T-helper 22 cell (primary cell): ENCODE measurements at places on chromosomes 3 and 15.
A peak's percentile ranks its signal among the peaks of the same experiment; 100 is the strongest.

DNA sequence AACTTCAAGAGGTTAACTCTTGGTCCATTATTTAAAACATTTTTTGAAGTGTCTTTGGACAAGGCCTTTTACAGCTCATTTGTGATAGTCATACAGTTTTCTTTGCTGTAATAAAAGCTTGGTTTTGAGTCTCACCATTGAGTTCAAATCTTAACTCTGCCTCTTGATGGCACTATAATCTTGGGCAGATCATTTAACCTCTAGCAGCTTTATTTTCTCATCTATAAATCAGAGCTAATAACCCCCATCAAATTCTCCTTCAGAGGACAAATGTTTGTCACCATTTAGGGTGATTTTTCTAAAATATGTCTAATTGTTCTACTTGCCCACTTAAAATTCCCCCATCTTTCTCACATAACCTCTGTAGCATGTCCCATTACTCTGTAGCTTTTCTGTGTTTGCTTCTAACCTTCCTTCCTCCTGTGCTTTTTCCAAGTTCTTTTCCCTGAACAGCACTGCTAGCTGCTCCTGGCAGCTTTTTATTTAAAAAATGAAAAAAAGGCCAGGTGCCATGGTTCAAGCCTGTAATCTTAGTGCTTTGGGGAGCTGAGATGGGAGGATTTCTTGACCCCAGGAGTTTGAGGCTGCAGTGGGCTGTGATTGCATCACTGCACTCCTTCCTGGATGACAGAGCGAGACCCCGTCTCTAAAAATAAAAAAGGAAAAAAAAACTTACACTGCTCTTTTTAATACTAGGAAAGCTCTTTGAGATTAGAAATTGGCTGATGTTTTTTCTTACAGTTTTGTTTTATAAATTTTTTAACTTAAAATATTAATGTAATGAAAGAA lies 28.5 kb downstream of the UBE2E1 start:
- DNase-seq, result no peak

DNA sequence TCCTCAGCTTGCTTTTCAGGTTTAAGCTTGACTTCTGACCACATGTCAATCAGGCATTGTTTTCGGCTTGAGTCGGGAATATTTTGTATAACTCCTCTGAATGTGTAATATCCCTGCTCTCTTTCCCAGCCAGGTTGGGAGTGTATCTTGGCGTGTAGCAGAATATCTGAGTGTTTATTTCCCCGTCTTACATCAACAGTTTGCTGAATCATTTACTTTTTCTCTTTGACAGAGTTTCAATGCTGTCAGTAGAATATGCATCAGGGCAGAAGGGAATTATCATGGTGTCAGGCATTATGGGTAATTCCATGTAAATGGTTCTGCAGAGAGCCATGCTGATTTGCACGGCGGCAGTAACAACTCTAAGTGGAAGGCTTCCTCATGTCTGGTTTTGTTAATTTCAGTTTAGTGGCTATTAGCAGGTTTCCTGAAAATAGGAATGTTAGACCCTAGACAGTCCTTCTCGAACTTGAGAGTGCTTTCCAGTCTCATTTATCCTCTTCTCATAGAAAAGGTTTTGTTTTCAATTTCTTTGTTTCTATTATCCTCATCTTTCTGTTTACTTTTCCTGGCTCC lies 566.3 kb downstream of the AGBL1 start:
- DNase-seq, result no peak

DNA sequence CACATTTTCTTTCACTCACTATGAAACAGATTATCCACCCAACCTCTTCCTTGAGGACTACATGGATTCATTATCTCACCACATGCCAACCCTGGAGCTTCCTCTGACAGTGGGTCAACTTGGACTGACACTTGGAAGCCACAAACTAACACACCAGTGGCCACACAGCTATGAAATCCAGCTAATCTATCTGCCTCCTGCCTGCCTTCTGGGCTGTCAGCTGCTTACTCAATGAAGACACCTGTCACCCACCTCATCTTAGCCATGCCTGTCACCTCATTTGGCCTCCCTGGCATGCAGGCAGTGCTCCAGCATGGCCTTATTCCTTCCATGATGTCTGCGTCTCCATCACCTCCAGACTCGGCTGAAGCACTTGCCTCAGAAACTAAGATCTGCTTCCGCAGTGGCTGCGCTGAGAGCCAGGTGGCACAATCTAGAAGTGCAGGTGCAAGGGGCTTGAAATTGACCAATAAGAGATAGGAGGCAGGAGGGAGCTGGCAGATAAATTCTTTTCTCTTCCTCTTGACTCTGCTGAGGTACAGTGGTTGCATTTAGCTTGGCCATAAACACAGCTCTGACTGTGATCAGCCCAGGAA lies 105.2 kb upstream of the RNF7 start:
- no peak for DNase-seq

- DNase-seq, result no peak
Measured at GRCh38 chr3:135148398-135149020, 353.4 kb downstream of the EPHB1 start.

- no peak for DNase-seq
Measured at GRCh38 chr3:130963444-130963843, 63.2 kb downstream of the ASTE1 start.

GRCh38 chr15:38972831-38973230 lies 408.2 kb upstream of the RASGRP1 start:
- no peak for DNase-seq

GRCh38 chr3:138082085-138082991 lies 33.1 kb downstream of the DZIP1L start:
- no peak for DNase-seq

- no peak for DNase-seq
Measured at GRCh38 chr3:37086918-37087317, 87.5 kb downstream of the LRRFIP2 start.

DNA sequence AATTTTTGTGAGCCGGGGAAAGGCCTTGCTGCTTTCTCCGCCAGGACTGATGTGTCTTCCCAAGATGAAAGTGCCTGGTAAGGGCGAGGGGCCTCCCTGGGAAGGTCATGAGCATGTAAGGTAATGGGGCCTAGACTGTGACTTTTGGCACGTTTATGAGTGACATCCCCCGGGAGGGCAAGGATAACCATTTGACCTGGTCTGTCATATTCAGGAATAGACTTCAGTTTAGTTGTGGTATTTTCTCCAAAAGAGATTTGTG lies 631 bp upstream of the CNBP start:
- peak; percentile 4 for DNase-seq

DNA sequence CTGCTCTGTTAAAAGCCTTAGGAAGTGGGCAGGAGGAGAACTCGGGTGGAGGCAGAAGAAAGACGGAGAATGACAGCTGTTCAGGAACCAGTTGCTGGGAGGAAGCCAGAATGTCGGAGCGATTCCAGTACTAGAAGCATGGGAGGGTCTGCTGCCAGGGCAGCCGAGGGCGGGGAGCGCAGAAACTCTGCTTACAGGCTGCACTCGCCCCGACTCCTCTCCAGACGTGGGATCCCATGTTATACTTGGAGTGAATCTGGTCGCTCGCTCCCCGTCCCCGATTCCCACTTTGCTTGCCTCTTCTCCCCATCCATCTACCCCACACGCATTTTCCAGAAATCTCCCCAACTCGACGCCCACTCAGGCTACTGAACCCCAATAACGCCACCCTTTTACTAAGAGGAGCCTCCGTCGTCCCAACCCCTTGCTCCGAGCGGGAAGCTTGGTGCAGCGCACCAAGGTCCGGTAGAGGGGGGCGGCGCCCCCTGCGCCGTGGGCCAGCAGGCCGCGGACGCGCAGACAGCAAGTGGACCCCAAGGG lies 665 bp downstream of the GATM start:
- no peak for DNase-seq

DNA sequence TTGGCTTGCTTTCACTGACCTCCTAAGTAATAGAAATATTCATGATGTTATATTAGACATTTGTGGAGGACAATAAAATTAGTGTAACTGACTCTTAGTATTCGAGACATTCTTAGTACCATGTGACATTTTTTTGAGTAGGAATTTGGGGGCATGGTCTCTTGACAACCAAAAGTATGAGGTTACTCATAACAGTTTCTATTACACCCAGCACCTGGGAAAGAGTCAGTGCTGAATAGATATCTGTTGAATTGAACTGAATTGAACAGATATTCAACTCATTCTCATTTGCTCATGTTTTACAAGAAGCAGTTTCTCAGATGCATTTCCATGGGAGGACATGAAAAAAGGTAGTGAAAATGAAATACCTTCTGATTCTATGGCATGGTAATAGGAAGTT lies 84.4 kb downstream of the CMSS1 start:
- DNase-seq, result no peak

DNA sequence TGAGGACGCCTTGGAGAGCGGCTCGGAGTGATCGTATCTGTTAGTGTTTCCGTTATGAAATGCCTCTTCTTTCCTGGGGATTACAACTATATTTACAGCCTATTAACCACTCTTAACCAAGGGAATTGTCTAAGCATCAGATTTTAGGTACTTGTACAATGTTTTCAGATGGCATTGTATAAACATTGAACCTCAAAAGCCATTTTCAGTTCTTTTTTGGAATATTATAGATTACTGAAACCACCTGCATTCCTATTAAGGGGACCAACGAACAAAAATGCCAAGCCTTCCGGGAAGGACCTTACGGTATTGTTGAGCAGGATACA lies 1.1 kb downstream of the NEO1 start:
- DNase-seq, result no peak

DNA sequence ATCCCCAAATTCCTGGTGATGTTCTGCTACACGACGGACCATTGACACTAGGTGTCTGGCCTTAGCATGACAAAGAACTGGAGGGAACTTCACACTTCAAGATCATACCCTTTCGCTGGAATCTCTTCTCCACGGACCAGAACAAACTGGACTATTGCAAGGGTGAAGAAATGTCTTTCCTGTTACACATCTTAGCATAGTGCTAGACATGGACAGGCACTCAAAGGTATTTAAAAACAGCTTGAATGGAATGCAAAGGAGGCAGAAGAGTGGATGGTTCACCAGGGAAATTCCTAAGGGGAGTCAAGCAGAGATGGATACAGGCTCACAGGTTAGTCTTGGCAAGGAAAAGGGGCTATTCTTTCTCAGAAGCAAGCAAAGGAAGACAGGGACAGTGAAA lies 33.5 kb upstream of the PDZRN3 start:
- no peak for DNase-seq

GRCh38 chr15:93144463-93145236 lies 55.6 kb upstream of the RGMA start:
- no peak for DNase-seq

- DNase-seq, result no peak
Measured at GRCh38 chr3:35864871-35865270, 225.5 kb downstream of the ARPP21 start.

- DNase-seq, result no peak
Measured at GRCh38 chr3:65678516-65678915, 360.2 kb downstream of the MAGI1 start.

- DNase-seq, result peak; percentile 39
Measured at GRCh38 chr3:141401573-141402475, 33.5 kb downstream of the ZBTB38 start.

- DNase-seq, result no peak
Measured at GRCh38 chr15:58484791-58485600, 53.2 kb downstream of the LIPC start.

- DNase-seq, result peak; percentile 58
Measured at GRCh38 chr3:136751316-136752171, 634 bp downstream of the STAG1 start.

DNA sequence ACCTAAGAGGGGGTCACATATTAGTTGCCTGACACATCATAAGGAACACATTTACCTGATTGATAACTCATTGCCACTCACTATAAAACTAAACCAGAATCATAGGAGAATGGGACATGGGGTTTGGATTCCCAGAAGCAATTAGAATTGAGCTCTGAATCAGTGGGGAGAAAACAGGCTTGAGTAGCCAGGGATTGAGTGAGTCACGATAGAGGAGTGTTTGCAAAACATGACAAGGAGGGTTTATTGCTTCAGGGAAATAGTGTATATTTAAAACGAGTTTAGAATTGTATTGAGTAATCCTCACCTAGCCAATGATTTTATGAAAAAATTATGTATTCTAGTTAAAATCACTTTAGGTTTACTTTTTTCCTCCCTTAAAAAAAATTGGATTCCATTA lies 101.1 kb upstream of the THRB start:
- no peak for DNase-seq

- DNase-seq, result no peak
Measured at GRCh38 chr3:10837849-10838248, 21.8 kb downstream of the SLC6A11 start.

DNA sequence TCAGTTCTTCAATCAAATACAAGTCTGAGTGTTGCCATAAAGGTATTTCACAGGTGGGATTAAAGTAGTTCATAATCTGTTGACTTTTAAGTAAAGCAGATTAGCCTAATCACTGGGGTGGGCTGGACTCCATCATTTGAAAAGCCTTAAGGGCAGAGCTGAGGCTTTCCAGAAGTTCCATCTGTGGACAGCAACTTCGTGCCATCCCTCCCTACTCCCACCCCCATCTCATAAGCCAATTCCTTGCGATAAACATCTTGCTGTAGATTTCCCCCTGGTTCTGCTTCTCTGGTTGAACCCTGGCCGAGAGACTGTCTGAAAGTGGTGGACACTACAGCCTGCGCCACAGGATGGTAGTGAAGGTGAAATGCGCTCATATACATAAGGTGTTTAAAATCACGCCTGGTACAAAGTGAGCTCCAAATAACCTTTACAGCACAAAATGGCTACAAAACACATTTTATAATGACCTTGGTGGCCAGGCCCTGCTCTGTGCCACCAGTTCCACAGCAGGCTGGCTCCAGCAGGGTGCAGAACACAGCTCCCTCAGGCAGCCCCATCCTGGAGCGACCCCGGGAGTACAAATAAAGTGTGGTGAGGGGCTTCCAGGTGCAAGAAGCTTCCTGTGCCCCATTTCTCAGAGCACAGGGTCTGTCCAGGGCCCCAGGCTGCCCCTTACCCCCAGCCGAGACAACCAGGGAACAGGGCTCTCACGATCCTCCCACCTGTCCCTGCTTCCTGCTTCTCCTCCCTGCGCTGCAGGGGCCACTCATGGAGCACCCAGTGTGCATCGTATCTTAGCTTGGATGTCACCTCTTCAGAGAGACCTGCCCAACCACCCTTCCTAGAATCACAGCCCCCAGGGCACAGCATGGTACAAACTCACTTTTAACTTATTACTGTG lies 25.8 kb upstream of the GATA2 start:
- DNase-seq, result no peak

- no peak for DNase-seq
Measured at GRCh38 chr3:67526246-67526645, 128.2 kb downstream of the SUCLG2 start.

GRCh38 chr3:135965506-135966270 lies at the start of gene PPP2R3A:
PPP2R3A (plus strand) TSS chr3:135965728; CDS start chr3:136001499, 35,771 bp downstream.
- peak; percentile 35 for DNase-seq

GRCh38 chr3:65671004-65671403 lies 367.7 kb downstream of the MAGI1 start:
- no peak for DNase-seq

- no peak for DNase-seq
Measured at GRCh38 chr3:108391917-108392593, 95.7 kb downstream of the HHLA2 start.

DNA sequence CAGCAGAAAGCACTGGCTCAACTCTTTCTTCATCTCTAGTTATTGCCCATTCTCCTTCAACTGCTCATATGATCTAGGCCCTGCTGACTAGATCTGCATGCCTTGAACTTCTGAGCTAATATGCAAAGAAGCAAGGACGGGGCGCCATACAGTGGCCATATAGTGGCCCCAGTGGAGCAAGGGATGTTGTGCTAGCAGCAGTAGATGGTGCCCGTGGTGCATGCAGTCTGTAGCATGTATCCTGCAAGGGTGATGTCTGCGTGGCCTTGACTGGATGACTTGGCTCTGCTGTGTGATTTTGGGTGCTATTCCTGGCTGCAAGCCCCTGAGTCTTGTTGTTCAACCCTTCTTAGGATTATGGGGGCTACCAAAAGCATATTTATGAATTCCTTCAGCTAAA lies 12.2 kb upstream of the NMD3 start:
- DNase-seq, result no peak
